ENCODE measurements at places on chromosomes 4 and X.

DNA sequence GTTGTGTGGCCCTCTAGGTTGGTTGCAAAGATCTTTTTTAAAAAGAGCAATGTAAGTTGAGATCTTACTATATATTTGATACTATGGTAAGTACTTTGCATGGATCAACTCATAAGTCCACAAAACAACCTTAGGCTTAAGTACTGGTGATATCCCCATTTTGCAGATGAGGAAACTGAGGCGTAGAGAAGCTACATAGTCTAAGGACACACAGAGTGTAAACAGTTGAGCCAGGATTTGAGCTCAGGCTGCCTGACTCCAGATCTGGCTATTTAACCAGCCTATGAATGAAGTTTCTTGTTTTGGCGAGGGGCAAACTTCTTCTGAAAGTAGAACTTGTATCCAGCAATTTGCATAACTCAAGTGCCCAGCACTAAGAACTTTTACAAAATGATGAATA is 38.6 kb upstream of the STX18 start:
- DNase-seq, result no peak

- peak; percentile 54 for DNase-seq
These were observed 16.9 kb downstream of the CD99 start for GRCh38 chrX:2708021-2708420.

GRCh38 chr4:36244257-36245082 is at the start of gene ARAP2:
ARAP2 (minus strand) TSS chr4:36244514; CDS start chr4:36229486, 15,028 bp downstream.
- DNase-seq, result no peak

DNA sequence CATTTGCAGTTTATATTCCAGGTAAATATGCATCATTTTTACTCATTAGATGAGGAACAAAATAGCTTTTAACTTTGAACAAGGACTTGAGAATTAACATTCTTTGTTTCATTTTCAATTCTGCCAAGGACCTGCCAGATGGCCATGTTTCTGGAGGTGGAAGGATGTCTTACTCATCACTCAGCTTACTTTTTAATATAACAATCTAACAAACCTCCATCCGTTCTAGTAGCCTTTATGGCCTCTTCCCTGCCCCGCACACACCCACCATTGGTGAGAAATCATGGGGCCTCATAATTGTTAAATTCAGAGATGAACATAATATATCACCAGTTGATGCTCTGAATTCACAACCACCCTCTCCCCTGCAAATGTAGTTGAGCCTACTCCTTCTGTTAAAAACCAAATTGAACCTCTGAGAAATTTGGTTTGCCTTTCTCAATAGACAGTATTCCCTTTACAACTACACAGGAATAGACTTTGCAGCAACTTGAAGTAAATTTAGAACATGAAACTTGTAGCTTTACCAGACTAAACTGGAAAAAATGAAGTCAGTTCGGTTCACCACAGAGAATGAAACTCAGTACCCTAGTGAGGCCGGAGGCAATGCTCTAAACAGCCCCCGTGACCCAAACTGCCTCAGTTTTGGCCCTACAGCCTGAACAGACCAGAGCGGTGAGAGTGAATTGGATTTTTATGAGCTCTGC is 50.1 kb upstream of the ACSL4 start:
- DNase-seq, result peak; percentile 10

GRCh38 chr4:152032722-152033131 is 271.9 kb upstream of the GATB start:
- DNase-seq, result peak; percentile 71

GRCh38 chr4:12966726-12967125 is 517.4 kb downstream of the RAB28 start:
- no peak for DNase-seq

- peak; percentile 11 for DNase-seq
These were observed 1.1 kb upstream of the CHST7 start for GRCh38 chrX:46572340-46572936.

GRCh38 chr4:10096978-10097335 is 19.6 kb downstream of the WDR1 start:
- no peak for DNase-seq

DNA sequence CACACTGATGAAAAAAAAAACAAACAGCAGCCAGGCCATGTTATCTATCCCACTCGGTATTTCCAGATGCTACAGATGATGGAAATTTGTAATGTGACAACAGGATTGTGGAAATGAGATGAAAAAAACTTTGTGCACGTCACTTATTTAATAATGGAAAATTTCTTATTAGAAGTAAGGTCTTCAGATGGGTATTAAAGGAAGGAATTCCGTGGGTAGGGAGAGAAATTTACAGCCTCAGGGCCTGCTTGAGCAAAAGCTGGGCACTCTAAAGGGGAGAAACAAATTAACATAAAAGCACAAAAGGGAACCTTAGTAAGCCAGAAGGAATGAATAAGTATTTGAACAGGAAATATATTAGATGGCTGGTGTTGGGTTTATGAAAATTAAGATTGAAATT is 4.2 kb upstream of the PKD2 start:
- peak; percentile 29 for DNase-seq

DNA sequence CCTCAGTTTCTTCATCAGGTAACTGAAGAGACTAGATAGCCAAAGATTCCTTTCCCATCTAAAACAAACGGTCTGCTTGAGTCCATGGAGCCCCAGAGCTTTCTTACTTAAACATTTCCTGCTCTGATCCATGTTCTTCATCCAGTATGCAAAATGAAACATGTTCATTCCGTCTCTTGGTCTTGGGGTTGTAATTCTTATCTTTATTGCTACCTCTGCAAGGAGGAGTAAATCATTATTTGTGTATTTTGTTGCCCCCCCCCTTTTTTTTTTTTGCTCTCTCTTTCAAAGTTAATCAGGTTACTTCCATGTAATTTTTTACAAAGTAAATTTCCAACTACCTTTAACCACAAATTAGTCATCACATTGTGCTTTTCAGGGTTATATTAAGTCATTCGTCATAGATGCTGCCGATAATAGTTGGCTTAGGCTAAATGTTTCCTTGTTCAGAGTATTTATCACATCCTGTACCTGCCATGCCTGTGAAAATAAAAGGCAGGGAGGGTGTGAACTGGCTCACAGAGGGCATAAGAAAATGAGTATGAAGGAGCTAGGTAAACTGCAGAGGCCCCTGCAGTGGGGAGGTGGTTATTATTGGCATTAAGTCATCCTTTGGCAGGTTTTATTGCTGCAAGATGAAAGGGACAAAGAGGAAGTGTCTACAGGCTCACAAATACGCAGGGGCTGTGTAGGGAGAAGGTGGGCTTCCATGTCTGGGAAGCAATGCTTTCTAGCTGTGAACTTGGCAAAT is 76.7 kb upstream of the HS3ST1 start:
- DNase-seq, result peak; percentile 28

GRCh38 chrX:82658492-82658891 is 849.6 kb upstream of the POU3F4 start:
- DNase-seq, result no peak

GRCh38 chr4:13968723-13969122 is 341.2 kb upstream of the BOD1L1 start:
- peak; percentile 61 for DNase-seq

- DNase-seq, result no peak
These were observed 10.4 kb upstream of the SYP start for GRCh38 chrX:49210406-49210805.

DNA sequence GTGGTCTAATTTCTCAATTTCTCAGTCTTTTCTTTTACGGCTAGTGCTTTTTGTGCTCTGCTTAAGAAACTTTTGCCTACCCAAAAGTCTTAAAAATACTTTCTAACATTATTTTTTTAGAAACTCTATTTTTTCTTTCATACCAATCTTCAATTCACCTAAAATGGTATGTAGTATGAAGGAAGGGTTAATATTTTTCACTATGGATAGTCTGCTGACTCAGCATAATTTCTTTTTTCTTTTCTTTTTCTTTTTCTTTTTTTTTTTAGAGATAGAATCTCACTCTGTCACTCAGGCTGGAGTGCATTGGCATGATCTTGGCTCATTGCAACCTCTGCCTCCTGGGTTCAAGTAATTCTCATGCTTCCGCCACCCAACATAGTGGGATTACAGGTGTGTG is 34.2 kb upstream of the GYPE start:
- DNase-seq, result no peak

DNA sequence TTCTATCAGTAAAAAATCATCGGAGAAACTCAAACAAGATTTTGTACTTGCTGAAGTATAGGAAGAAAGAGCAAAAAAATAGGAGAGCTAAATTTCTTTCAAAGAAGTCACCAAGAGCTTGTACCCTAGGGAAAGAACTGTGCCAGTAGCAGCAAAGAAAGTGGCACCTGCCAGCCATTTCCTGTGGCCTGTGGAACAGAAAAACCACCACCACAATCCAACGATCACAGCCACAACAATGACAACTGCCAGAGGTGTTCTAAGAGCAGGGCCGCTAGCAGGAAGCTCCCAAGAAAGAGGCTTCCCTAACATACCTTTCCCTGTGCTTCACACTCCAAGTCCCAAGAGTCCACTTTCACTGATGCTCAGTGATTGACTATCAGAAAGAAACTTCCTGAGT is 266.1 kb upstream of the GPC4 start:
- no peak for DNase-seq

DNA sequence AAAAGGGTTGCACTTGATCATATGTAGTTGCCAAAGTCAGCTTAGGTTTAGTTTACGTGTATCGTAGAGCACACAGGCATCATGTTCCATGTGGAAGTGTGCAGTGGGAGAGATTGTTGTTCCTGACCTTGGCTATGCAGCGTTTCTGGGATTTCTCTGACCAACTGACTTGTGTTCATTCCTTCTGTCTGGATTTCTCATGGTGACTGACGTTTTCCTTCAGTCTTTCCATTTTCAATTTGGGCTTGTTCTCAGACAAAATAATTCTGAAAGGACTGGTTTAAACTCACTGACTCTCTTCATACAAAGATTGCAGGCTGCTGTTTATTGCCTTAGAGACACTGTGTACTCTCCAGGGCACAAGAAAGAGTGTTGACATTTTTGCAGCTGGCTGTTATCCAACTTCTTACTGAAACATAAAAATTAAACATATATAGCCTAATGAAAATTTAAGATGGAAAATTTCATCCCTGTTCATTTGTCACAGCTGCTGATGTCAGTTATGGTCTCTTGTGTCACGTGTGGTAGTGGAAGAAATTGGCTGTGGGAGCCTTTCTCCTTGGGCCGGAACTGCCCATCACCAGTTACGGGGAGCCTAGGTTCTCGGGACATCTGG is 95.4 kb downstream of the TNIP2 start:
- no peak for DNase-seq

DNA sequence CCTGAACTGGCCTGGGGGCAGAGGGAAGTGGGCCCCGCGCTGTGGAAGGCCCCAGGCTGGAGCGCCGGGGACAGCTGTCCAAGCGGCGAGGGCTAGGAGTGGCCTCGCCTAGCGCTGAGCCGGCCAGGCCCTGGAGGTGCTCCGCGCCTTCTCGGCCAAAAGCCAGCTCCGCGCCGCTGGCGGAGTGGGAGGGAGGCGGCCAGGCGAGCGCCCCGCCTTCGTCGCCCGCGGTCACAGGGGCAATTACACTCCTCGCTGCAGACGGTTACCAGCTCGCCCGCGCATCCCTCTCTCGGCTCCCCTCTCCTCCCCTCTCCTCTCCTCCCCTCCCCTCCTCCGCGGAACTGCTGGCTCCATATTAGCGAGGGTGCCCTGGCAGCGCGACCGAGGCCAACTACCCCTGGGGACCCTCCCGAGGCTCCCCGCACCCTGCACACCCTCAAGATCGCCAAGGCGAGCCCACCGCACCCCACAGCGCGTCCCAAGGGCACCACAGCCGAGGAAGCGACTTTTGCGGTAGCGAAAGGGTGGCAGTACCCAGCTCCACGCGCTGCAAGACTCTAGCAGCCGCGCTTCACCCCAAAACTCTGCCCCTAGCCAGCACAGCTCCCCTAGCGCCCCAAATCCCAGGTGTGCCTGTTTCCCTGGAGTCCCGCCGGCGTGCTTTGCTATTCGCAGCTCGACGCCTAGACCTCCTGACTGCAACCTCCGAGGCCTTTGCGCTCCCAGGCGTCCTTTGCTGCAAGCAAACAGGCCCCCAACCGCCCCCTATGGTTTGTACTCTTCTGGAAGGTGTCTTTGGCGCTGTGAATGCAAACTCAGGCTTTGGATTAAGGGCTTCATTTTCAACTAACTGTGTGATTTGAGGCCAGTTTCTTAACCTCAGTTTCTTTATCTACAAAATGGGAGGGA is 91.4 kb downstream of the BCOR start:
- DNase-seq, result peak; percentile 41

- no peak for DNase-seq
These were observed 136.6 kb upstream of the OTUD4 start for GRCh38 chr4:145316897-145317574.

DNA sequence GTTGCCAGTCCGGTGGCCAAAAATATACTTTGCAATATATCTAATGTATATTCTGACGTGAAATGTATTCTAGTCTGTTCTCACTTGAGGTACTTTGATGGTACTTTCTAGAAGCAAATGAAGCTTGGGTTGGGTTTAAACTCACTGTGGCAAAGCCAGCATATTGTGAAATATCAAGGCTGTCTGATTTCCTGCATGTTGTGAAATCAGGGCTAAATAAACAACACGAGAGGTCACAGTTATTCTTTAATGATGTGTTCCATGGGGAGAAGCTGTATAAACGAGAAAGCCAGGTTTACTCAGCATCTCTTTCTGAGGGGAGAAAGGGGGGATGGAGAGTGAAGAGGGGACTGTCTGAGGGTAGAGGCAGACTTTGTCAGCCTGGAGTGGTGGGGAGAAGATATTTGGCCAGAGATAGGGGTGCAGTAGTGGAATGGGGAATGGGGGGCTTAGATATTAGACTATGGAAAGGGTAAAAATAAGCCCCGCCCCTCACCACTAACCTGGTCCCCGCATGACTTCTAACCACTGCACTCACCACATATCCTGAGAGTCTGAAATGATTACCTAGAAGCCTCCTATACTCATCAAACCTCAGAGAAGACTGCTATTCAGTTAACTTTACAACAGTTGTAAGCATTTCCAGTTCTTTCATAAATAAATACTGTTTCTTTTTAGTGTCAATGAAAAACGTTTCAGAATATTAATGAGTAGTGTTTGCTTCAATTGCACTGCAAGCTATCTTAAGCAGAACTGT is 5.9 kb upstream of the SCARB2 start:
- DNase-seq, result peak; percentile 47

DNA sequence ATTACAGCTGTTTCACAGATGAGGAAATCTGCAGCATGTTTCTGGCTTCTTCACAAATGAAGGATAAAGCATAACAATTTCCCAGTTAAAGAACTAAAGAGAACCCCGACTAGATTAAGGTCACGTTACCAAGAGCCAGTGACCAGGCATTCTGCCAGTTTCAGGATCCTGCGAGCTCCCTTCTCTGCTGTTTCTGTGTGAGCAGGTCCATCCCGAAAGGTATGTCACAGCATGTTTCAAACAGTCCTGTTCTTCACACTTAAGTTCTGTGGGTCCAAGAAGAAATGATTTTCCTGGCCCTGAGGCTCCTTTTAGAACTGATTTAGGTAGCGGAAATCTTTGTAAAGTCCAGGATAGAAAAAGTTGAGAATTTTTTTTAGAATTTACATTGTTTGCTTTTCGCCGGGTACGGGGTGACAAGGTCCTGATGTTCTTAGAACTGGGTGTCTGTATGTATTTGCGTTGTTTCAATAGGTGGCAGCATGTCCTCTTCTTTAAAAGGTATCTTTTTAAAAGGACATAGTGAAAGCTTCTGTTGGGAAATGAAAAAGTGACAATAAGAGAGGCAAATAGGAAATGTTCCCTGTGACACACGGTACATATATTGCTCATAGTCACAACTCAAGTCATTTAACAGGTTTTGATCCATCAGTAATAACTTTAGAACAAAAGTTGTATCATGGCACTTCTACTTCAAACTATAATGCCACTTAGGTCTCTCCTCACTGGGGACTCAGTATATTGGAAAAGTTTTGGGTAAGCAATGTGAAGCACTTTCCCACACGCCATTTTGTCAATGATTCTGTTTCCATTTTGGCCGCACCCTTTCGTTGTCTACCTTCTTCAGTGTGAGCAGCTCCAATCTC is 18.4 kb downstream of the IL21 start:
- DNase-seq, result peak; percentile 61

GRCh38 chr4:162366146-162366545 is 202.3 kb upstream of the FSTL5 start:
- no peak for DNase-seq

All from ELR (cell line).